ENCODE measurements at places on chromosomes 6 and 20.

DNA sequence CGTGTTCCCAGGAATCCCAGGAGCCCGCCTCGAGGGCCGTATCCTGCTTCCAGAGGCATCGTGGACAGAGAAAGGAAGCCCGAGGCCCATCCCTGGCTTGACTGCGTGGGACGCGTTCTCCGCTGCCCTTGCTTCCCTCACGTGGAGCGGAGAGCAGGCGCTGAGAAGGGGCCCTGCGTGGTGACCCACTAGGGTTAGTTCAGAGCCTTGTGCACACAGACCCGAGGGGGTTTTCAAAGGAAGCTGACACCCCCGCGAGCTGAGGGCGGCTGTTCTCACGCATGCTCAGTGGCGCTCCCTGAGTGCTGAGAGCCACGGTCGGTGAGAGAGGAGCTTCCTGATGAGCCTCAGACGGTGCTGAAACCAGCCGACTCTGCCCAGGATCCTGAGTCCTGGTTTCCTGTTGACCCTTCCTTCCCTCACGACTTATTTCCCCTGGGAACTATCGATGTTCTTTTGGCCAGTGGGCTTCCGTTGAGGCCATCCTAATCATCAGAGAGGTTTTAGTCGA is 28.9 kb upstream of the CCR6 start:
- DNase-seq: peak; percentile 66

DNA sequence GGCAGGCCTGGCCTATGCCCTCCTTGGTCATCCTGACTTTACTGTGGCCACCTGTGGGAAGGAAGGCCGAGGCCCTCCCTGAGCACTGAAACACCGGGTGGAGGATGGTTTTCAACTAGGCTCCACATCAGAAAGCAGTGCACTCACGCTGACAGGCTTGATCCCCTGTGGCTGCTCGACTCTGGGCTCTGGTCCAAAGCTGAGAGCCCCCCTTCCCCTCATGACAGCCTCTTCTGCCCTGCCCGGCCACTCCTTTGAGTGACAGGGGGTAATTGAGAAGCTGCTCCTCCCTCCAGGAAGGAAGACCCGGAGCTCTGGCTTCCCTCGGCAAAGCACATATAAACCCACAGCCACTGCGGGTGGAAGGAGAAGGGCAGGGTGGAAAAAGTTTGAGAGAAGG is 43.6 kb downstream of the MUC22 start:
- DNase-seq: no peak

- no peak for DNase-seq
These were observed 5.4 kb downstream of the METTL24 start for GRCh38 chr6:110352563-110353262.

DNA sequence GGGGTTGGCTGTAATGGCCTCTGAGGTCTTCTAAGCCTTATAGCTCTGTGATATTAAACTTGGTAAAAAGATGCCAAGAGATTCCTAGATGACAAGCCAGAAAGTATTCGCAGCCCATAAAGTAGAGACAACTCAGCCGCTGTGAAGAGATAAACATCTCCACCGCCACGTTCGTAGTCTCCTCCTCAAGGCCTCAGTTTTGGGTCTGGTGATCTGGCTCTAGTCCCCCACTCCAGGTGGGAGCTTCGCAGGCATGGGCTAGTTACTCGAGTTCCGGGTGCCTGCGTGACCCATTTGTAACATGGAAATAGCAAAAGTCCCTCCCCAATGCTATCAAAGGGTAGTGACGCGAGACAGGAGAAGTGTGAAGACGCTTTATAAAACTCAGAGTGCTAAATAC is 28.3 kb upstream of the AFDN start:
- no peak for DNase-seq

DNA sequence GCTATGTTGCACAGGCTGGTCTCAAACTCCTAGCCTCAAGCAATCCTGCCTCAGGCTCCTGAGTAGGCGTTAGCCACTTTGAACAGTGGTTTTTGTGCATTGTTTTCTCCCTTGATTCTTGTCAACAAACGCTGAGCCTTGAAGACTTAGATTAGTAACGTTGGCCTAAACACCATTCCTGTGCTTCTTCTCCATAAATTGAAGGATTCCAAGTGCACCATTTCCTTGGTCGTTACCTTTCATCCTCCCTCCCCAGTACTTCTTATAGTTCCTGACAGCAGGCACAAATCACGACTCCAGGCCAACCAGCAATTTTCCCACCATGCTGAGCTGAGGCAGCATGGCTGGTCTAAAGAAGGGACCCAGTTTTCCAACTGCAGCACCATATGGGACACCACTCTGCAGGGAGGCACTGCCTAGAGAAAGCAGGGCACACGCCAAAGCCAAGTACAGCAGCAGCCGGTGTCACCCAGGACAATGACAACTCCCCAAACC is 8.9 kb downstream of the RPS10 start:
- DNase-seq: no peak

DNA sequence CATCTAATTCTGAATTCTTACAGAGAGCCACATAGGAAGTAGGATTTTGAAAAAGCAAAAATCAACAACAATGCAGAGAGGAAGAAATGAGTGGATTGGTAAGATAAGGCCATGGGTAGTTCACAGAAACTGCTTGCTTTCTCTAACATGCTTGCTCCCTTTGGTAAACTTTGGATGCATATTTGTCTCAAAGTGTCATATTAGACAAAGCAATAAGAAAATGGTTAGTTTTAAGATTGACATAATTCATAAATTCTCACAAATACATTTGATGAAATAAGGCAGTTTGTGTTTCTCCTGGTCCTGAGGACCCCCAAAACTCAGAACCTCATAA is 31.7 kb downstream of the UTRN start:
- DNase-seq: no peak

GRCh38 chr6:31961616-31962015 is 2.6 kb downstream of the SKIC2 start:
- no peak for DNase-seq

DNA sequence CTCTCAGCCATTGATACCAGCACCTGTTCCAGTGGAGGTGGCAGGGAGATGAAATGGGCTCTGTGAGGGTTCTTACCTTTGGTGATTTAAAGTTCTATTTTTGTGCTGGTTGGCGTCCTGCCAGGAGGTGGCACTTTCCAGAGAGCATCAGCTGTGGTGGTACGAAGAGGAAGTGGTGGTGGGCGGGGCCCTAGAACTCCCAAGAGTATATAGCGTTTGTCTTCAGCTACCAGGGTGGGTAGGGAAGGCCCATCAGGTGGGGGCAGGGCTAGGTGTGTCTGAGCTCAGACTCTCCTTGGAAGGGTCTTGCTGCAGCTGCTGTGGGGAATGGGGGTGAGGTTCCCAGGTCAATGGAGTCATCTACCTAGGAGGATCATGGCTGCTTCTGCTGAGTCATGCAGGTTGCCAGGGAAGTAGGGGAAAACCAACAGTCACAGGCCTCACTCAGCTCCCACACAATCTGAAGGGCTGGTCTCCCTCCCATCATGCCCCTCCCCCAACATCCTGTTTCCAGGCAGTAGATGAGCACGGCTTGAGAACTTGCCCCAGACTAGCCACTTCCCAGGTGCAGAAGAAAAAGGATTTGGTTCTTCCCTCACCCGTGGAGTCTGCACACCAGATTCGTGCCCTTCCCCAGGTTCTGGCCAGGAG is 46.6 kb downstream of the MOXD1 start:
- peak; percentile 44 for DNase-seq

- no peak for DNase-seq
These were observed 522.5 kb downstream of the EPM2A start for GRCh38 chr6:145212813-145213212.

- no peak for DNase-seq
These were observed 268.5 kb upstream of the FOXQ1 start for GRCh38 chr6:1043458-1043836.

DNA sequence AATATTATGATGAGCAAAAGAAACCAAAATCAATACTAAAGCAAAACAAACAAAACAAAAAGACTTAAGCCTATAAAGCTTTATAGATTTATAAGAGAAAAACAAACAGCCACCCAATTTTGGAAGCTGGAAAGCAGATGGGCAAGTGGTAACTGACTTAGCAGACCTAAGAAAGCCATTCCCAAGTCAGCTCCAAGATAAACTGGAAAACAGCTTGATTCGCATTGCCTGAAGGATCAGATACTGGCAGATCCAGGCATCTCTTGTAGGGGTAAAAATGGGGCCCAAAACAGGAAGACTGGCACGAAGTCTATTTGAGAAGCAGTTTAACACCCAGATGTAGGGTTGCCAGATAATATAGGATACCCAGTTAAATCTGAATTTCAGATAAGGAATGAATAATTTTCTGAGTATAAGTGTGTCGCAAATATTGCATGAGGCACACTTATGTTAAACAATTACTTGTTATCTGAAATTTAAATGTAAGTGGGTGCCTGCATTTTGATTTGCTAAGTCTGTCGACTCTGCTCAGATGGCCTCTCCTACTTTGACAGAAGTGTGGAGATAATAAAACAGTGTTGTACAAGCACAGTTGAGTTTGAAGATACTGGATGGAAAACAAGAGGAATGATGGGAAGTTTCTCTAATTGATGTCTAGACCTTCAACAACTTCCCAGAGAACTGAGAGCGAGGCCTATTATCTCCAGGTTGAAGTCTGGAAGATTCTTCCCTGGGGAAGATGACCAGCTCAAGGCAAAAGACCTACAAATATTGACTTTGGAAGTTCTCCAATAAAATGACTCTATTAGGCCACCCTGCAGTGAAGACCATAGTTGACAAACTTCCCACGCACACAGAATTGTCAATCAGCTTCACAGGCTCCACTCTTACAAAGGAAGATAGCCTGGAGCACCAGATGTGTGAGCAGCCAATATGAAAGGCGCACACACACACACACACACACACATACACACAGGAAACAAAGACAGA is 113.4 kb downstream of the FAM50B start:
- no peak for DNase-seq

DNA sequence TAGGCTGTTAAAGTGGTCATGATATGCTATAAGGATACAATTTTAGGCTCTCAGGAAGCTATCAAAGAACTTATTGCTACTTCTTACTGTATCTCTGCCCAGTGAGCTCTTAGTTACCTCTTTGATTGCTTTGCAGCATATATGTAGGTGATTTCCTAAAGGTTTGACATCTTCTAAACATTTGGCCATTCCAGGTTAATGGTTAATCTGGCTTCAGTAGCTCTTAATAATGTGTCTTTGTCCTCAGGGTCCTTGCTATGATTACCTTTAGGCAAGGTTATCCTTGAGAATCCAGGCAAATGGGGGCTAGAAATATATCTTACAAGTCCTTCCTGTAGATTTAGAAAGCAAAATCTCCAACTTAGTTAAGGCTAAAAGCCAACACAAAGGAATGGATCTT is 575.4 kb downstream of the TFAP2B start:
- no peak for DNase-seq

GRCh38 chr6:18263418-18264218 is 712 bp downstream of the DEK start:
- DNase-seq: peak; percentile 5

GRCh38 chr20:46573788-46574584 is 23.5 kb upstream of the OCSTAMP start:
- no peak for DNase-seq

- DNase-seq: no peak
These were observed 58.3 kb downstream of the CARMIL1 start for GRCh38 chr6:25337431-25337830.

GRCh38 chr6:97882755-97883154 is 599.7 kb upstream of the MMS22L start:
- DNase-seq: no peak

GRCh38 chr20:57787990-57788781 is 78.4 kb upstream of the PMEPA1 start:
- DNase-seq: no peak

DNA sequence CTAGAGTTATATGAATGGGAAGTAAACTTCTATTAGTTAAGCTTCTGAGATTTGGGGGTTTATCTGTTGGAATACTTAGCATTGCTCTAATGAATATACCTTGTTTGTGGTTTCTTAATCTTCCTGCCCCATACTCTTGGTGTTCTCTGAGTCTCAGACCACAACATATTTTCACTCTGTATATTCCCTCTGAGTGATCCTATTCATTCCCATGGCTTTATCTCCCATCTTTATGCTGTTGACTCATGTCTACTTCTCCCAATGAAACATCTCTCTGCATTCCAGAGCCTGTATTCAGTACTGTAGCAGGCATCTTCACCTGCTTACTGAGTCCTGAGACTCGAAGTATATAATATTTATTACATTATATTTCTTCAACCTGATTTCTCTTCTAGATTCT is 283.7 kb upstream of the MAP3K7 start:
- no peak for DNase-seq

DNA sequence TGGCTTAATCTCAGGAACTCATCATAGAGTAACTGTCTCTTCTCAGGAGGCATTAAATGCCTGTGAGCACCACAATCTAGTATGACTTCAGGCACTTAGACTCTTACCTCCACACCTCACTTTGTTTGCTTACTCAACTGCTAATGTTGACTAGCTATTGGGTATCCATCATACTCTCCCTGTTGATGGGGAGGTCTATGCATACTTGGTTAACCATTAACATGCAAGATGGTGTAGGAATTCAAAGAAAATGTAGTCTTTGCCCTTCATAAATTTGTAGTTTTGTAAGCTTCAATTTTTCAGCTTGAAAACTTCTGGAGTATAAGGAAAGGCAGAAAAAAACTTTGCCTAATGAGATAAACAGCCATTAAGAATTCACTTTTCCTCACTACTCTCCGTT is 501.0 kb upstream of the MARCKS start:
- DNase-seq: no peak

DNA sequence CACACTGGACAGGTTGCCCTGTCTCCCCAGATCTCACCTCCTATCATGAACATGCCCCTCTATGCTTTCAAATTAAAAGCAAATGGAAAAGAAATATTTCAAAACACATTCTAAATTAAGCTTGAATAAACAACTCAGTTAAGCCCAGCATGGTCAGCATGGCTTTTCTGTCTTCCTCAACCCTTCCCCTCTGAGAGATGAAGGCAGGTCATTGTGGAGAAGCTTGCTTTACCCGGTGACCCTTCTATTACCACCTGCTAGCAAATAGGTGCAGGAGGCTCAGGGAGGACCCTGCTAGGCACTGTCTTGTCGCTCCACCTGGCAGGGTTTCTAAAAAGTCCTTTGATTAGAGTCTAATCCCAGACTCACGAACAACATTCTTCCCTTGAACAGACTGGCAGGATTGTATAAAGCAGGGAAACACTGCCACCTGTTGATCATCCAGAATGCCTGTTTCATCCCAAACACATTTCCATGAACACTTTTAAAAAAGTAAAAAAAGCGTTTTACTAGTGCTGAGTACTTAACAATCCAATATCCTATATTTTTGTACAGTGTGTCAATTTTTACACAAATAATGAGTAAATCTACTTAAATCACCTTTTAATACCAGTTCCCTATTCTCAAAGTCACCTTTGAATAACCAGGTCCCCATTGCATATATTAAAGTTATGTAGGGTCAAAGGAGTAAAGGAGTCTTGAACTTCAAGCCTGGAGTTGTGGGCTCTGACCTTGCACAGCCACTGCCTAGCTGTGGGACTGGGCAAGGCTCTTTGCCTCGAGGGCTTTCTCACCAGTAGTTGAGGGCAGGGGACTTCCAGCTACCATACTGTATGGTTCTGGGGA is 75.5 kb downstream of the GPR6 start:
- DNase-seq: no peak

All from T-cell (primary cell).